T-helper 2 cell treated with Interferon-gamma antibody and Interleukin-4, amounts not matched to agents 5 μg/mL and 100 μg/mL, for 36 hours (primary cell): ENCODE measurements at places on chromosomes 7 and 10.
A peak's percentile ranks its signal among the peaks of the same experiment; 100 is the strongest.

GRCh38 chr10:10418387-10418786 is 599.3 kb upstream of the CELF2 start:
- peak; percentile 48 for DNase-seq

DNA sequence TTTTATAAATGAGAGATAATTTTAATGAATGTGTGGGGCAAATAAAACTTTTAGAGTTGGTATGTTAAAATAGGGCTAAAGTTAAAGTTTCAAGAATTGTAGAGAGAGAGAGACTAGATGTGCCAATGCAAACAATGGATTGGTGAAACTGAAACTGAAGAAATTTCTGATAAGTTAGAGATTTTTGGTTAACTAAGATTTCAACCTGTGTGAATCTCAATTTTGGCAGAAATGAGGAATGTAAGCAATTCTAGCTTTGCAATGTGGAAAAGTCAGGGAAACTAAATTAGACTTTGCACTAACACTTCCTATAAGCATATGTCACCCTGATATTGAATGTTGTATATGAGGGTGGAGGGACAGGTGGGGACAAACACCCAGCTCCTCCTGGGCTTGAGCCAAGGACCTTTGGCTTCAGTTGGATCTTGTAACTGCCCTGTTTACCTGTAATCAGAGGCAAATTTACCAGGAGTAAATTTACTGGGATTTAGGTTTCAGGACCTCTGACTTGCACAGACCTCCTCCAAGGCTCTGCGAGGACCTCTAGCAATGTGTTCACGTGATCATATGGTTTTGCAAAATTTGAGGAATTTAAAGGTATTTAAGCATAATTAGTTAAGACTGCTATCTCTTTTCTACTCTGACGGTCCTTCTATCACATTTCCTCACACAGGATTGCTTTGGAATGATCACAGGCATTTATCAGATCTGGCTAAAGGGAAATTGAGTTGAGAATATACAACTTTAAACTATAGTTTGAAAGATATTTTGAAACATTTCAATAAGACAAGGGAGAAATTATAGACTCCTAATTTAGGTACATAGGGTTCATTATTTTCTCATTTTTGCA is 33.1 kb upstream of the RPA3 start:
- no peak for DNase-seq

GRCh38 chr10:97903128-97904017 is 53.7 kb downstream of the GOLGA7B start:
- no peak for DNase-seq

- DNase-seq, result no peak
These were observed 239.0 kb downstream of the BUB3 start for GRCh38 chr10:123393170-123393569.

GRCh38 chr7:130127821-130128317 is 57.5 kb downstream of the KLHDC10 start:
- DNase-seq, result no peak

GRCh38 chr10:69837261-69837660 is 35.6 kb downstream of the COL13A1 start:
- no peak for DNase-seq

DNA sequence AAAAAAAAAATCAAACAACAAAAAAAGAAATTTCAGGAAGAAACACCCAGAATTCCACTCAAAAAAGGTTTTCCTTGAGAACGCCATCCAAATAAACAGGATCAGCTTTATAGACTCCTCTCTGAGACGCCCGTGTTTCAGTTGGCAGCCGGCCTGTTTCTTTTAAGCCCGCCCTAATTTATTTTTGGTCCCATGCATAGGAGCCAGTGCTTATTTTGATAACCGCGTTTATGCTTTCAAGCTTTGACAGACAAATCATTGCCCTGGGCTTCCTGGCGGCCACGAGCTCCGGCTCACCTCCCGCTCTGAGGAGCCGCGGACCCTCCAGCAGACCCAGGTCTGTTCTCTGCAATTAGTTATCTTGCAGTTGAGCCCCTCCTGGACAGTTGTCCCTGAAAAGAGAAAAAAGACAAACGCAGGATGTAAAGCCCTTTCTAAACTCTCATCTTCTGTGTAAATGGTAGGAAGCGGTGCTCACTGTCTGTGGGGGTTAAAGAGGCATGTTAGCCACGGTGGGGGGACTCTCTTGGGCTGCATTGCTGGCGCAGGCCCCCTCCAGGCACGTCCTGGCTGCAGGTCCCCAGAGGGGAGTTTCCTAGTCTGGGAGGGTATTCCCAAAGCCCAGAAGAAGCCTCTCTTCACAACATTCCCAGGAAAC is 22.2 kb upstream of the UNCX start:
- DNase-seq, result no peak
